ENCODE measurements at places on chromosomes 16 and 17. TPM values are rescaled to one million over a fixed set of nuclear protein-coding genes. Genes with fewer than 3 reads are reported as not detected.

Gene BIRC5
- 5.8 TPM for total RNA-seq

GRCh38 chr17:69757688-69758430 lies 317.2 kb upstream of the KCNJ16 start:
- no peaks in the 10 kb centered on the region for H3K27me3 ChIP-seq
- no peak overlapping the region for H3K4me3 ChIP-seq
- H3K27ac ChIP-seq = no peak overlapping the region
- H3K4me1 ChIP-seq = peaks cover 12% of the 10 kb centered on the region

DNA sequence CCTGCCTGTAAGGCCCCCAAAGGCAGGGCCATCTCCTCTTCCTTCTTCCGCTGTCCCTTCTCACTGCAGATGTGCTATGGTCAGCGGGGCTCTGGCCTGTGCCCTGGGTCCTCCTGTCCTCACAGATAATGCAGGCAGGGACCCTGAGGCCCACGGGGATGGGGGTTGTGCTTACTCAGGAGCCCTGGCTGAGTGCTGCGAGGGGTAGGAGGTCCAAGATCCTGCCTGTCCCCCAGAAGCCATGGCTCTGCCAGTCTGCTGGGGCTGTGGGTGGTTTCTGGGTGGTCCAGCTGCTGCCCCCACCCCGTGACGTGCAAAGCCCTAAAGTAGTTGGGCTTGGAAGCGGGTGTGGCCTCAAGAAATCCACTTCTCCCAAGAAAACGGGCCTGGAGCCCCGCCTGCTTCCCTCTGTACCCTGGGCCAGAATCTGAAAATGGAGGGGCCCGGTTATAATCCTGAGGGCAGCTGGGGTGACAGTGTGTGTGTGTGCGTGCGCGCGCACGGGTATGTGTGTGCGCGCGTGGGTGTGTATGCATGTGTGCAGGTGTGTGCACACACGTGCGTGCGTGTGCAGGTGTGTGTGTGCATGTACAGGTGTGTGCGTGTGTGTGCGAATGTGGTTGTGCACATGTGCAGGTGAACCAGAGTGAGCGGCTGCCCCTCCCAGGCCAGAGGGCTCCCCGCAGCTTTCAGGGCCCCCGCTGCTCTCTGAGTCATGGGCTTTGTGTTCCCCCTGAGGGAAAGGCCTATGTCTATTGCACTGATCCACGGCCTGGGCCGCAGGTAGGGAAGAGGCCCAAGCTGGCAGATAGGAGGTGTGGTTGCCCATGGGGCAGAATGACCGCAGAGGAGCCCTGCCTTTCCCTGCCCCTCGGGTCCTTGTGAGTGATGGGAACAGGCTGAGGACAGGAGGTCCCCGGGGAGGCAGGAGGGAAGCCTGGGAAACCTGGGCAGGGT lies 13.8 kb downstream of the SPNS2 start:
- H3K27ac ChIP-seq = no peak overlapping the region
- peaks cover 8% of the 10 kb centered on the region for H3K4me1 ChIP-seq
- no peaks in the 10 kb centered on the region for H3K27me3 ChIP-seq

Gene RHBDL3
- total RNA-seq = 1.1 TPM

DNA sequence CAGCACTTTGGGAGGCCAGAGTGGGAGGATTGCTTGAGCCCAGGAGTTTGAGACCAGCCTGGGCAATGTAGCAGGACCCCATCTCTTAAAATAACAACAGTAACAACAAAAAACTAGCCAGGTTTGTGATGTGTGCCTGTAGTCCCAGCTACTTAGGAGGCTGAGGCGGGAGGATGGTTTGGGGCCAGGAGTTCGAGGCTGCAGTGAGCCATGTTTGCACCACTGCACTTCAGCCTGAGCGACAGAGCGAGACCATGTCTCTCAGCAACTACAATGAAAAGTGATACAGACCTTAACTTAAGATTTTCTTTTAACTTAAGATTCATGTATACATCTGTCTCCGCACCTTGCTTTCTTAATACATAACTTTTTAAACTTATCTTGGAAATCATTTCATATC lies 17.2 kb downstream of the NKD1 start:
- no peaks in the 10 kb centered on the region for H3K4me1 ChIP-seq
- no peaks in the 10 kb centered on the region for H3K36me3 ChIP-seq
- no peak overlapping the region for H3K27ac ChIP-seq
- no peaks in the 10 kb centered on the region for H3K27me3 ChIP-seq
- no peak for DNase-seq
- no peak overlapping the region for H3K4me3 ChIP-seq

Gene CPHXL2
- total RNA-seq = not detected

DNA sequence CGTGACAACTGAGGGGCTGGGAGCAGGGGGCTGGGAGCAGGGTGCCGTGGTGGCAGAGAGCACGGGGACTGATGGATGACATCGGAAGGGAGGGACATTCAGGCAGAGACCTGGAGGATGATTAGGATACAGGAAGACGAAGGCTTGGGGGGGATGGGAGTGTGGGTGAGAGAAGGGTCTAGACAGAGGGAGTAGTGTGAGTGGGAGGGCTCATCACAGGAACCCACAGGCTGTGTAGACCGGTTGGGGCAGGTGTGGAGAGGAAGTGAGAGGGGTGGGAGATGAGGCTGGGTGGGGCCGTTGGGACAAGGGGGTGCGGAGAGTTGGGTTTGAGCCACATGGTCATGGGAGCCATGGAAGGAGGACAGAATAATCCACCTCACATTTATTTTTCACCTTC lies 83.8 kb downstream of the RAP1GAP2 start:
- H3K4me1 ChIP-seq = peaks cover 5% of the 10 kb centered on the region
- H3K36me3 ChIP-seq = no peaks in the 10 kb centered on the region
- H3K27ac ChIP-seq = no peak overlapping the region

DNA sequence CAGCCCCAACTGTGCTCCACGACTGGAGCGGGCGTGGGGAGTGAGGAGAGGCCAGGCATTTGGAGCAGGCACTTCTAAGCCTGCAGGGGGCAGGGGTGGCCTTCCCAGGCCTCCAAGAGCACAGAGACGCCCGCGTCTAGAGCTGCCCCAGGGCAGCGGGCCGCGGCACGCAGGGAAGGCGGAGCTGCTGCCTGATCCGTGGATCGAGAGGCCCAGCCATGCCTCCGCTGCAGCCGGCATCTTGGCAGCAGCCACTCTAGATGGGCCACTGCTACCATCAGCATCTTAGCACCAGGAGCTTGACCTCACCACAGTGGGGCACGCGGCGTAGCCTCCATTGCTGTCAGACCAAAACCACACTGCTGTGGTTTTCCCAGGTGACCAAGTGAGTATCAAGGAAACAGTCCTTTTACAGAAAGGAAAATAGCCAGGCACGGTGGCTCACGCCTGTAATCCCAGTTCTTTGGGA lies 20.4 kb upstream of the WDR45B start:
- no peaks in the 10 kb centered on the region for H3K4me1 ChIP-seq
- DNase-seq = peak; percentile 12
- no peaks in the 10 kb centered on the region for H3K36me3 ChIP-seq

GRCh38 chr17:45172541-45173286 lies 11.0 kb downstream of the HEXIM2 start:
- peak overlapping the region; percentile 42 for H3K27ac ChIP-seq
- no peaks in the 10 kb centered on the region for H3K27me3 ChIP-seq
- no peak overlapping the region for H3K4me3 ChIP-seq

- H3K4me3 ChIP-seq = no peak overlapping the region
- H3K27ac ChIP-seq = no peak overlapping the region
- no peaks in the 10 kb centered on the region for H3K27me3 ChIP-seq
Measured at GRCh38 chr16:89482150-89482816, 8.1 kb downstream of the ANKRD11 start.

DNA sequence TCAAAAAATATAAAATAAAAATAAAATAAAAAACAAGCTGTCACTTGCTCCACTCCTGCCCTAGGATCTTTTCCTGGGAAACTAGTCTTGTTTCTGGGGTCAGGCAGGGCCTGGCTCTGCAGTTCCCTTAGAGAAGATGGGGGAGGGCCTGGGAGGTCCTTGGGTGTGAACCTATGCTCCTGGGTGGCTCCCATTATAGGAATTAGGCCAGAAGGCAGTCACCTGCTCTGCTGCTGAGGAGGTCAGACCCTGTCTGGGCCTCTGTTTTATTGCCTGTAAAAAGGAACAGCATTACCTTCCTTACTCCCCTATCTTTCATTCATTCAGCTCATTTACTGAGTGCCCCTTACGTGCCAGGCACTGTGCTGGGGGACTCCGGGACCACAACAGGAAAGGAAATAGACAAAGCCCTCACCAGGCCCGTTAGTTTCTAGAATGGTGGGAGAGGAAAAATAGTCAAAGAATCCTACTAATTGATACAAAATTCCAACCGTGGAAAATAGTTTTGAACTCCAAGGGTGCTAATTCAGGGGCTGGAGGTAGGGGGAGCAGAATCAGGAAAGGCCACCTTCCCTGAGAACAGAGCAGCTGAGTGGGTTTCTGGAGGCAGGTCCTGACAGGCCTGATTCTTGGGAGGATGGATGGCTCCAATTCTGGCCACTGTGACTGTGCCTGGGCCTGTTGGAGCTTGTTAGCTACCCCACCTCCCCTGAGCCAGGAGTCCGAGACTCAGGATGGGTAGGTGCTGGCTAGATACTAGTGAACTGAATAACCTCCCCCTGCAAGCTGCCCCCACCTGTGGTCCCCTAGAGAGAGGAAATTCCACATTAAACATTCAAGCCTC lies 1.3 kb upstream of the SLC46A1 start:
- H3K4me3 ChIP-seq = no peak overlapping the region
- DNase-seq = no peak
- no peak overlapping the region for H3K27ac ChIP-seq
- peaks cover 6% of the 10 kb centered on the region for H3K4me1 ChIP-seq

- no peaks in the 10 kb centered on the region for H3K27me3 ChIP-seq
- no peak for DNase-seq
- H3K36me3 ChIP-seq = peaks cover 6% of the 10 kb centered on the region
- no peaks in the 10 kb centered on the region for H3K4me1 ChIP-seq
- no peak overlapping the region for H3K4me3 ChIP-seq
Measured at GRCh38 chr17:63665527-63666214, 34.3 kb downstream of the LIMD2 start.

Gene NPIPA8
- total RNA-seq = 7.2 TPM

- DNase-seq = no peak
- H3K27ac ChIP-seq = no peak overlapping the region
- H3K27me3 ChIP-seq = no peaks in the 10 kb centered on the region
- H3K4me1 ChIP-seq = no peaks in the 10 kb centered on the region
Measured at GRCh38 chr17:73203135-73203787, 10.4 kb downstream of the COG1 start.

Gene RNF43
- 1.2 TPM for total RNA-seq

DNA sequence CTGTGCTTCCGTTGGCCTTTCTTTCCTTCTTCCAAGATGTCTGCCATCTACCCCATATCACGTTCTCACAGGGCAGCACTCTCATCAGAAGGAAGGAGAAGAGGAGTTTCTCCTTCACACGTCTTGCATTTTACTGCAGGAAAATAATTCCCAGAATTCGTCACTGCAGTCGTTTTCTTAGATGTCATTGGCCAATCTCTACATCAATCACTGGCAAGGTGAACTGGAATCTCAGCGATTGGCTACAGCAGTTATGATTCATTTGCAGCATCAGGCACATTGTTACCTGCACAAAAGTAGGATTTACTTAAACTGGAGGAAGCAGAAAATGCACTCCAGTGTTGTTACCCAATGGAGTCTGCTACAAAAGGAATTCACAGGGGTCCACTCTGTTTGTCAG lies 277.2 kb upstream of the RBFOX1 start:
- no peak for DNase-seq
- H3K27ac ChIP-seq = no peak overlapping the region
- H3K4me3 ChIP-seq = no peak overlapping the region
- no peaks in the 10 kb centered on the region for H3K36me3 ChIP-seq
- H3K27me3 ChIP-seq = no peaks in the 10 kb centered on the region

GRCh38 chr16:2532494-2533141 lies 1.4 kb upstream of the CEMP1 start:
- peak; percentile 26 for DNase-seq
- no peaks in the 10 kb centered on the region for H3K36me3 ChIP-seq
- peak overlapping the region; percentile 54 for H3K4me3 ChIP-seq
- peaks cover 20% of the 10 kb centered on the region for H3K4me1 ChIP-seq
- H3K27ac ChIP-seq = peak overlapping the region; percentile 18
- no peaks in the 10 kb centered on the region for H3K27me3 ChIP-seq

- no peak for DNase-seq
- no peak overlapping the region for H3K27ac ChIP-seq
Measured at GRCh38 chr16:27745348-27745747, 195.4 kb downstream of the KATNIP start.

DNA sequence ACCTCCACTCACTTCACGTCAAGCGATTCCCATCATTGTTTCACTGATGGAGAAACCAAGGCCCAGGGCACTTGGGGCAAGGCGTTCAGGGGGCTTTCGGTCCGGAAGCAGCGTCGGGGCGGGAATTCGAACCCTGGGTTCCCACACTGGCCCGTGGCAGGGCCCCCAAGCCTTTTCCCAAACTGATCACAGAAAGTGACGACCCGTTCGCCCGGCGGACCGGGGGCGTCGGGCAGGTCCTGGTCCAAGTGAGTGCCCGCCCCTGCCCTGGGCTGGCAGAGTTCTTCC lies 856 bp upstream of the MON1B start:
- peaks cover 4% of the 10 kb centered on the region for H3K4me1 ChIP-seq
- peak overlapping the region; percentile 93 for H3K4me3 ChIP-seq
- H3K27me3 ChIP-seq = no peaks in the 10 kb centered on the region
- H3K27ac ChIP-seq = peak overlapping the region; percentile 58
- H3K36me3 ChIP-seq = peaks cover 2% of the 10 kb centered on the region
- no peak for DNase-seq

Gene IKZF3
- total RNA-seq = 0.34 TPM

DNA sequence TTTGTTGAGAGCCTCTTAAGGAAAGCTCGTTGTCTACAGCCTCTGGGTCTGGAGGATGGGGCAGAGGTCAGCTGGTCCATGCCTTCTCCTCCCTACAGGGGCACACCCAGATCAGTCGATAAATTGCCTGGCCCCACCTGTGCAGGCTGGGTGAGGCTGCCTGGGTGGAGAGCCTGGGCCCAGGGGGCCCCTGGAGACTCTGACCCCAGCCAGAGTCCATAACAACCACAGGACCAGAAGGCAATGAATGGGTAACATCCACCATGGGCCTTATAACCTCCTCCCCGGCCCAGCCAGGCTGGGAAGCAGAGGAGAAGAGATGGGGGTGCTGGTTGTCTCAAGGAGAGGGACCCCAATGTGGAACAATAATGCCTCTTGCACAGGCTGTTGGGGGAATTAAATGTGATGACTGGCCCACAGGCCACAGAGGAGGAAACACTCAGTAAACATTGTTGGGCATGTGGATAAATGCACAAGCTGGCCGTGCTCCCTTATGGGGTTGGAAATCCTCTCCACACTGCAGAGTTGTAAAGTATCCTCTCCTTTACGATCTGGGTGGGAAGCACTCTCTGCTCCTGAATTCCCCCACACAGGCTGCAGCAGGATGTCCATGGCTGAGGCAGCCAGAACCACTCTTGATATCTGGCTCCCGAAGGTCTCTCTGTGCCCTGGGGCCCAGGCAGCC lies 56.7 kb upstream of the TOB1 start:
- H3K27ac ChIP-seq = no peak overlapping the region
- H3K4me3 ChIP-seq = no peak overlapping the region
- DNase-seq = no peak
- no peaks in the 10 kb centered on the region for H3K36me3 ChIP-seq

DNA sequence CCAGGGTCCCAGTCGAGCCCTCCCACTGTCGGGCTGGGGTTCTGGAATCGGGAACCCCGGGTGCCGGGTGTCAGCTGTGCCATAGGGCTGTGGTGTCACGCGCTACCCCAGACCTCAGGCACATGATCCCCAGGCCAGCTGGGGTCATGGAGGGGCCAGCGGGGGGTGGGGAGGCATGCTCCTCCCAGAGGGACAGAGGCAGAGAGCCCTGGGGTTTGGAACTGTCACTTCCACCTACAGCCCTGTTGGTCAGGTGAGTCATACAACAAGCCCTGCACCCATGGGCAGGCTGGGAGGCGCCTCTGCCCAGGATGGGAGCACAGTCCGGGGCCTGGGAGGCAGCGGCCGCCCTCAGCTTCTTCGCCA lies 63.0 kb downstream of the BAIAP2 start:
- peak overlapping the region; percentile 38 for H3K4me3 ChIP-seq
- H3K36me3 ChIP-seq = no peaks in the 10 kb centered on the region
- no peaks in the 10 kb centered on the region for H3K27me3 ChIP-seq
- H3K4me1 ChIP-seq = peaks cover 50% of the 10 kb centered on the region
- DNase-seq = peak; percentile 49
- peak overlapping the region; percentile 89 for H3K27ac ChIP-seq

Gene PDILT
- not detected for total RNA-seq
